ENCODE measurements at places on chromosomes 7 and 10.

DNA sequence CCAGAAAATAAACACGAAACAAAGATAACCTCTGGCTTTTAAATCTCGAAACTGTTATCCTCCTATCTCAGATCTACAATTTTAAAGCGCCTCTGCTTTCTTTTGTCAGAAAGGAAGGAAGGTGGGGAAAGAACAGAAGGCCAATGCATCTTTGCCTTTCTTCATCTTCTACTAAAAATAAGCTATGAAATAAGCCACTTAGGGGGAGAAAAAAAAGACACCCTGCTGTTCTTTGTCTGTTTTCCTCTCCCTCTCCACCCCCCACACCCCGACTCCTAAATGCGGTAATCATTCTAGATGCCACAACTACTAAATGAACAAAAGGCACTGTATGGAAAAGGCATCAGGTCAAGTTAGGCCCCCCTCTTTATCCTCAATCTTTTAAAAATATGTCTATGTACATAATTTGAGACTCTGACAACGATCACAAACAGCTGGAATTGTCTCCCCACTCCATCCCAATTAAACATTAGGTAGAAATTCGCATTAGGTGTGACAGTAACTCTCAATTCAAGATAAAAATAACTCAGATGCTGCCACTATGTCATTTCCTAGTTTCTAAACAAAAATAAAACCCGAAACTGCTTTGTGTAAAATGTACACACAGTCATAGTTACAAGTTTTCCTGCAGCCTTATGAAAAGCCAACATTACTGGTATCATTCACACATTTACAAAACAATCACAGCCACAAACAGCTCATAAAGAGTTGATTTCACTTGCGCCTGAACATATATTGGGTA is 2.4 kb downstream of the UBE2H start:
- no peak for DNase-seq

DNA sequence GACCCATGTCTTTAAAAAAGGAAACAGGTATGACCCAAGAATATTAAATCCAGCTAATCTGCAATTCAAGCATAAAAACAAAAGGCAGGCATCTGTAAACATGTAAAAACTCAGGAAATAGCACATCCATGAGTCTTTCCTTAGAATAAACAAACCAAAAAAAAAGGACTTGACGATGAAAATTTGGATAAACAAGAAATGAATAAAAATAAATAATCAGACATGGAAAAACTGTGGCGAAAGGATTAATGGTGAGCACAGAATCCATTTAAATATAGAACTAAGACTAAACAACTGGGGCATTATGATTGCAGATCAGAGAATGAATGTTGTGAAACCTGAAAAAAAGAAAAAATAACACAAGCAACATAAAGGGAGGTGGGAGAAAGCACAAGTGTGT is 170.1 kb downstream of the DOCK4 start:
- no peak for DNase-seq

- peak; percentile 55 for DNase-seq
Observed at GRCh38 chr7:74083928-74084721, 521 bp downstream of the LIMK1 start.

- peak; percentile 21 for DNase-seq
Observed at GRCh38 chr7:24378871-24379616, 95.1 kb downstream of the NPY start.
